ENCODE measurements at places on chromosomes 11 and 22.

DNA sequence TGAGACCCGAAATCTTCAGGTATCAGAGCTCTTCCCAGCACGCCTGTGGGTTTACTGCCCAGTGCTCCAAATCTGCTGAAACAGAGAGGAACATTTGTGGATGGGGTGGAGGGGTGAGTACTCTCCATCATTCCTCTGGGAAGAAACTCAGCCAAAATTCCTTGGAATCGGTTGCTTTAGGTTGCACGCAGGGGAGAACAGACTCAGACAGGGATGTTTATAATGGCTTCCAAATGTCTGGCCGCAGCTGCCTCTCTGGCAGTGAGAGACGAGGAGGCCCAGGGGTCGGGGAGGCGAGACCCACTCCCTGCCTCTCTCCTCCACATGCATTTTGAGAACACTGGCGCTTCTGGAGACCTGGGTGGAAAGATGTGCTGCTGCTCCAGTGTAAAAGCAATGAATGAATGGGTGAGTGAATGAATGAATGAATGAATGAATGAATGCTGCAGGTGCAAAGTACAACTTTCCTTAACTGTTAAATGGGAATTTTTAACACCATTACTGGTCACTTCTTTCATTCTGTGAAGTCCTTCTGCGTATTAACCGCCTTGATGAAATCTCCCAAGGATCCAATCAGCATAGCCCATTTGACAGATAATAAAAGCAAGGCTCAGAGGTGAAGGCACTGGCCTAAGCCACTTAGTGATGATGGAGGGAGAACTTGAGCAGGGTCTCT is 437.4 kb downstream of the MIAT start:
- DNase-seq = no peak

GRCh38 chr22:25881210-25881755 is 139.3 kb downstream of the MYO18B start:
- no peak for DNase-seq

GRCh38 chr22:37634417-37634924 is 5.0 kb upstream of the SH3BP1 start:
- DNase-seq = no peak

DNA sequence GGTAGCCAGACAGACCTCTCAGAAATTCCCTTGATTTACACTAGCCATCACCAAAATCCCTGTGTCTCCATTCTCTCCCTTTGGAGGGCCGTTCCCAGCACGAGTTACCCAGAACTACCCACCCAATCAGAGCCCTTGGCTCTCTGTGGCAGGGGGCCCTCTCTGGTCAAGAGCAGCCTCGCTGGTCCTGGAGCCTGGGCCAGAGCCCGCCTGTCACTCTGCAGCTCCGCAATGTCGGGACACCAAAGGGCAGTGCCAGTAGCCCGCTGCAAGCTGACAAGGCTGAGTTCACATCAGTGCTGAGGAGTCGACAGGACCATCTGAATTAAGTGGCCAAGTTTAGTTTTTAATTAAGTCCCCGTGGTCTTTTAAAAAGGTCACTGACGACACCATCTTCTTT is 241.6 kb downstream of the ST3GAL4 start:
- no peak for DNase-seq

GRCh38 chr11:69000391-69000790 is 12.7 kb downstream of the MRGPRF start:
- no peak for DNase-seq

DNA sequence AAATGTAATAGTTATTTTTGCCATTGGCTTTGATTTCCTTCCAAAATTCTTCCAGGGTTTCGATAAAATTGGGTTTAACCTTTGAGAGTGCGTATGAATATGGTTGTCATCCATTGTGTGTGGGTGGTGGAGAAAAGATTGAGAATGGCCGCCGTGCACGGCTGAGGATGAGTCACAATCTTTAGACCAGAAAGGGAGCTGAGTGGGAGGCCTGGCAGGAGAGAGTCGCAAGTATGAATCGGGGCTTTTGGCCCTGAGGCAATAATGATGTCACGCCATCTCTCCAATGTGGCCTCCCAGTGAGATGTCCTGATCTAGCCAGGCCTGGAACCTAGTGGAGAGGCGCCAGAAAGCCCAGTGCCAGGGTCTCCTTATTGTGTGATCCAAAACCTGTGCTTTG is 33.1 kb upstream of the SMPD1 start:
- peak; percentile 34 for DNase-seq

GRCh38 chr22:37016134-37016910 is 2.9 kb downstream of the TST start:
- no peak for DNase-seq
